ENCODE measurements at places on chromosomes 2 and 18. TPM values are rescaled to one million over a fixed set of nuclear protein-coding genes. Genes with fewer than 3 reads are reported as not detected.
A peak's percentile ranks its signal among the peaks of the same experiment; 100 is the strongest.

GRCh38 chr2:239856620-239857285 lies 168.4 kb downstream of the NDUFA10 start:
- ATAC-seq, result no peak

GRCh38 chr18:79274823-79275222 lies 120.9 kb upstream of the NFATC1 start:
- ATAC-seq, result no peak

The DPP4 gene
- 1.0 TPM for total RNA-seq

GRCh38 chr18:75625966-75626365 lies 198.5 kb upstream of the SMIM21 start:
- no peak for ATAC-seq

The AFF3 gene
- total RNA-seq, result 51.0 TPM

DNA sequence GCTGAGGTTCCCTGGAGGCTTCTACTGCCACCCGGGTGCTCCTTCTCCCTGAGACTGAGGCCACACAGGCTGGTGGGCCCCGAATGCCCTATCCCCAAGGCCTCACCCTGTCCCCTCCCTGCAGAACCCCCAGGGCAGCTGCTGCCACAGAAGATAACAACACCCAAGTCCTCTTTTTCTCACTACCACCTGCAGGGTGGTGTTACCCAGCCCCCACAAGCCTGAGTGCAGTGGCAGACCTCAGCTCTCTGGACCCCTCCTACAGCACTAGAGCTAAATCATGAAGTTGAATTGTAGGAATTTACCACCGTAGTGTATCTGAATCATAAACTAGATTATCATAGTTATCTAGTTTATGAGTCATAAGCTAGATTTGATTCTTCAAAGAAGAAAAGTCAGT lies 7.3 kb upstream of the CENPA start:
- ATAC-seq, result no peak

The OXER1 gene
- 2.9 TPM for total RNA-seq

- ATAC-seq, result no peak
Observed at GRCh38 chr2:12498704-12499103, 218.0 kb upstream of the TRIB2 start.

The SEPTIN10 gene
- total RNA-seq, result 22.1 TPM

DNA sequence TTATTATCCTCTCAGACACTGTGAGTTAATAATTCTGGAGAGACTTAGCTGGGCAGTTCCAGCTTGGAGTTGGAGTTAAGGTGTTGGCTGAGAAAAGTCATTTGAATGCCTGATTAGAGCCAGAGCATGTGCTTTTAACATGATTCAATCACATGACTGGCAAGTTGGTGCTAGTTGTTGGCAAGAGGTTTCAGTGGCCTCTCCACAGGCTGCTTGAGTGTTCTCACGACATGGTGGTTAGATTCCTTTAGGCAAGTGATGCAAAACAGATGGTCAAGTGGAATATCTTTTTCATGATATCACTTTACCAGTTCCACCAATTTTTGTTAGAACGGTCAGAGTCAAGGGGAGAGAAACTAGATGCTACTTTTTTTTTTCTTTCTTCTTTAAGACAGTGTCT lies 262.7 kb upstream of the FN1 start:
- no peak for ATAC-seq

GRCh38 chr2:37781028-37781427 lies 109.6 kb upstream of the CDC42EP3 start:
- no peak for ATAC-seq

DNA sequence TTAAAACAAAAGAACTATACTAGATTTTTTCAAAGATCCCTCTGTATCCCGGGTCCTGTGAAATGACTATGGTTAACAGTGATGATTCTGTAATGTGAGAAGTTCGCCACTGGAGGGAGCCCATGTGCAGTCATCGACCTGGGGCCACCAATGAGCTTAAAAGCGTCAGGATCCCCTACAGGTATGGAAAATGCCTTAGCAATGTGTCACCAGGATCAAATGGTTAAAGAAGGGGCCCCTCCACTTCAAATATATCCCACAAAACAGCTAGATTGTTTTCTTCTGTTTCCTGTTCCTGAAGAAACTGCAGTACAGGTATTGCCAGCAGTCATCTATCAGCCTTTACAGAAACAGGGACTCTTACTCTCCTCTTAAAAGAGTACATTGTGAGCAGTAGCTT lies 15.3 kb downstream of the CHRNA1 start:
- peak; percentile 71 for ATAC-seq

- no peak for ATAC-seq
Observed at GRCh38 chr2:18399601-18400000, 160.9 kb downstream of the RDH14 start.

DNA sequence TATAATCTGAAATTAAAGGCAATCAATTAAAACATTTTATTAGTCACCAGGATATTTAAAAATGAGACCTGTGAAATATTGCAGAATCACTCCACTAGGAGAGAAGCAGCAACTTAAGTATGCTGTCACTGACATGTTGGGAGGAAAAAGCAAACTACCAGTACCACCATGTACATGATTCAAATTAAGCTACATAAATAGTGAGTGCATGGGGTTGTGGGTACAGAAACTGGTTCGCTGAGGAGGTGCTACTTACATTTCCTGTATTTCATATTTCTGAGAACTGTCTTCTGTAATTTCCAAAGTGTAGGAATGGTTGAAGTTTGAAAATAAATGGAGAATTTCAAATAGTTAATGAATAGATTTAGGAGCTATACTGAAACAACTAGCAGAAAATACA lies 7.9 kb upstream of the NR4A2 start:
- ATAC-seq, result no peak

The ANKRD30B gene
- total RNA-seq, result 0.05 TPM

DNA sequence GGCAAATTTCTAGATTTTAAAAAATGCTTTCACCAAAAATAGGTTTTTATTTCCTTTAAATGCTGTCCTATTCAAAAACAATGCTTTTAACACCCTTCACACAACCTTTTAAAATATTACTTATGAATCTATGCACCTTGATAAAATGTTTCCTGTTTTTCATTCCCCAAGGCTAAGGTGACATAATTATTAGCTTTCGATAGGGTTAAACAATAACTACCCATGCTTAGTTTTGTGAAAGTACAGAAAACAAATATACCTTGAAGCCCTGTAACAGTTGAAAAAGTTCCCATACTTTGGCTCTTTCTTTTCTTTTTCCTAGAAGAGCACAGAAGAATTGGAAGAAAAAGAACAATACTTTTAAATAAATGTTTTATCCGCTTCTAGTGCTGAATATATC lies 54.9 kb upstream of the ITPRID2 start:
- no peak for ATAC-seq

Data from motor neuron (in vitro differentiated cells).